H9 (cell line): ENCODE measurements at places on chromosomes 5 and 9. TPM values are rescaled to one million over a fixed set of nuclear protein-coding genes. Genes with fewer than 3 reads are reported as not detected.

DNA sequence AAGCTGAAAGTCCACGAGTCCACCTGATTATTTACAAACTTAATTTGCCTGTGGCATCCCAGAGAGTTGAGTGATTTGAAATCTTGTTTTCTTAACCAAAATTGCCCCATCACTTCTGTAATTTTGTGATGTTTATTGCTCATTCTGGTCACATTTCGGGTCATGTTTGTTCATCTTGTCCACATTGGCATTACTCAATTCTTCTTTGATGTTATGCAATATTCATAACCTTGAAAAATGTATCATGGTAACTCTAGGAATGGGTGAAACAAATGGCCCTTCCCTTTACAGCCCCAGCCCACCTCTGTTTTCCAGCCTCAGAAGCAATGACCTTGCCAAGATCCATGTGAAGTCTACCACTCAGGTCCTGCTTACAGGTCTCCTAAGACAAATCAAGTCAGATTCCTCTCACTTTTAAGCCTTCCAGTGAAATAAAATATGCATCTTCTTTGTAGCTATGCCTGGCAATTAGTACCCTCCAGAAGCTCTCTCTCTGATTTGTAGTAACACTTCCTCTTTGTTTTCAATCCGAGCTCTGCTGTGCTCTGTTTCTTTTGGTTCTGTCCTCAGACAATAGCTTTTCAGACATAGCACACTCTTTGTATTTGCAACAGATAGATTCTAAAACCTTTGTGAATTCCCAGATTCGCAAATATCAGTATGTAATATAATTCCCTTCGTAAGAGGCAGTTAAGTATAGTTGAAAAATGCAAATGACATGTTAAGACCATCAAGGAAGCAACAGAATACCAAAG is 330.3 kb upstream of the IRX1 start:
- DNase-seq = no peak

- no peak for DNase-seq
These were observed 15.3 kb downstream of the MAP1B start for GRCh38 chr5:72122602-72123001.

DNA sequence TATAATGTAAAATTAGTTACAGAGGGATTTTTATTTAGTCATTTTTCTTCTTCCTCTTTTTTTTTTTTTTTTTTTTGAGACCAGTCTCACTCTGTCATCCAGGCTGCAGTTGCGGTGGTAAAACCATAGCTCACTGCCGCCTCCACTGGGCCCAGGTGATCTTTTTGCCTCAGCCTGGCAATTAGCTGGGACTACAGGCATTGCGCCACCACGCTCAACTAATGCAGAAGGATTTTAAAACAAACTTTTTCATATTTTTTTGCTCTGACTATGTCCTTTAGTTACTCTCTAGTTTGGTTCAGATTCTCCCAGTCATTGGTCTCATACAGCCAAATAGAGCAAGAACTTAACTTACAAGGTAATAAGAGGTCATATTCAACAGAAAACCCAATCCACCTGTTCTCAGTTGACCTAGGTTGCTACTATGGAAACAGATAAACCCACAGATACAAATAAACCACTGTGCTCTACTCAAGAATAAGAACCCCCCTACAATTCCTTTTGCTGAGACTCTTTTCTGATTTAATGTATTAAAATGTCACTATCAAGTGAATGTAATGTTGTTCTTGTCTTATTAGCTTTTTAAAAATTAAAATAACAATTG is 50.1 kb upstream of the TTC39B start:
- peak; percentile 71 for DNase-seq

- no peak for DNase-seq
These were observed 608.0 kb downstream of the BRINP1 start for GRCh38 chr9:118761016-118761790.

GRCh38 chr9:20728493-20729220 is 44.6 kb downstream of the FOCAD start:
- no peak for DNase-seq

- DNase-seq = no peak
These were observed 54.5 kb downstream of the DCP2 start for GRCh38 chr5:113031104-113031503.

- no peak for DNase-seq
These were observed 991.5 kb upstream of the TYRP1 start for GRCh38 chr9:11701706-11702105.

DNA sequence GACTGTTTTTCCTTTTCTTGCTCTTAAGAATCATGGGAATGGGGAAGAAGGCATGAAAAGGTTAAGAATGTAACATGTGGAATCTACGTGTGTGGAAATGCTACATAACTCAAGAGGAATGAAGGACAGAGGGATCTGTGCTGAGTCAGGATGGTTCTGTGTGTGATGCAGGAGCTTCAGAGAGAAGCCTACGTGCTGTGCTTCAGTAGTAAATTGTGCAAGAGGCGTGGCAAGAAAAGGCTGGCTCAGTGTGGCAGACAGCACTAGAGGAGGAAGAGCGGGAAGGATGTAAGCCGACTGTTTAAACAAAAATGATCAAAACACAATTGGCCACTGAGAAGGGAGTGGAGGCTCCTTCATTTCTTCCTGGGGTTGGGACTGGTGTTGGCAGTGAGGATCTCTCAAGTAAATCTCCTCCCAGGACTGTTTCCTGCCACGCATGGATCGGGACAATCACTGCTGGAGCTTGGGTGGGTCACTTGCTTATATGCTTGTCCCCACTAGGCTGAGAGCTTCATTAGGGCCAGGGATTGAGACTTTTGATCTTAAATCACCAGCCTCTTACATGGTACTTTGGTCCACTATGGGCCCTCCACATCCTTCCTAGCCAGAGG is 59.4 kb upstream of the BASP1 start:
- no peak for DNase-seq

GRCh38 chr5:145996135-145996534 is 59.8 kb downstream of the SH3RF2 start:
- DNase-seq = no peak

DNA sequence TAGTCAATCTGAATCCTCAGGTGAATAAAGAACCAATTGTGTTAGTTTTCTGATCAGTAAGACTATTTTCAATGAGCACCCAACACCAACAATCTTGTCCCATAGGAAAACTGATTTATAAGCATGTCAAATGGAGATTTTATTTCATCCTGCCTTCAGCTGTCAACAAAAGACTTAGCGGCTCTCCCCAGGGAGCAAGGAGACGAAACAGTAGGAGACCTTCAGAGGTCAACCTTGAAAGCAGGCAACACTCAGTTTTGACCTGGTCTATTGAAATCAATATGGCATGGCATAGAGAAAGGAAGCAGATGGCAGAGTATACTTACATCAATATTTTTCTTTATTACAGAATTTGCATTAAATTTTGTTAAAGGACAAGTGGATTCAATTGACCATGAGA is 34.1 kb downstream of the ZNF622 start:
- DNase-seq = no peak

- DNase-seq = no peak
These were observed 22.7 kb downstream of the DPYSL3 start for GRCh38 chr5:147487031-147487750.

DNA sequence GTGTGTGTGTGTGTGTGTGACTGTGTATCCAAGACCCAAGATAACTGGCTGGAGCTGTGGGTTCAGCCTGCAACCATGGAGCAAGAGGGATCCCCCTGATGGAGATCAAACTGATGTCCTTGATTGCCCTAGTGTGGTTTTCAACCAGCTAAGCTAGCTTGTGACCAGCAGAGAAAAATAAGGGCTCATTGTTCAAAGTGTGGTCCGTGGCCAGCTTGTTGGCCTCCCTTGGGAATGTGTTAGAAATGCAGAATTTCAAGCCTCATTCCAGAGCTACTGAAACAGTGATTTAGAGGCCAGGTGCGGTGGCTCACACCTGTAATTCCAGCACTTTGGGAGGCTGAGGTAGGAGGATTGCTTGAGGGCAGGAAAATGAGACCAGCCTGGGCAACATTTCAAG is 79.9 kb downstream of the ACER2 start:
- DNase-seq = no peak

DNA sequence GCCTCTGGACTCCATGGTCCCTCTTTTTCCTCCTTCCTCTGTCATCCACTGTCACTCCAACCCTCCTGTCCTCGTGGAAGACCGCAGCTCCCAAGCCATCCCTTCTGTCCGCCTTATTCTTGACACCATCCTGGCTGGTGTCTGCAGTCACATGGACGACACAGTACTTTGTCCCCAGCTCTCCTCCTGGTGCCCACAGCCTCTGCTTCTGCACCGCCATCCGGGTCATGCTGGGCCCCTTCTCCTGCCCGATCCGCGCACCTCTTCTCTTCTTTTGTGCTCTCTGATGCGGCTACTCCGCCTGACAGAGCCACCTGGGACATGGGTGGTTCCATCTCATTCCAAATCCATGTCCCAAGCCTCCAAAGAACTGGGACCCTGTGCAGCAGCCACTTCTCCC is 22.5 kb downstream of the ROPN1L start:
- DNase-seq = no peak

- DNase-seq = no peak
These were observed 101.2 kb upstream of the GDNF start for GRCh38 chr5:37940931-37941623.

GRCh38 chr9:4106760-4107143 is 193.1 kb downstream of the GLIS3 start:
- DNase-seq = no peak

GRCh38 chr5:66958201-66958979 is 238.2 kb downstream of the CD180 start:
- DNase-seq = no peak

DNA sequence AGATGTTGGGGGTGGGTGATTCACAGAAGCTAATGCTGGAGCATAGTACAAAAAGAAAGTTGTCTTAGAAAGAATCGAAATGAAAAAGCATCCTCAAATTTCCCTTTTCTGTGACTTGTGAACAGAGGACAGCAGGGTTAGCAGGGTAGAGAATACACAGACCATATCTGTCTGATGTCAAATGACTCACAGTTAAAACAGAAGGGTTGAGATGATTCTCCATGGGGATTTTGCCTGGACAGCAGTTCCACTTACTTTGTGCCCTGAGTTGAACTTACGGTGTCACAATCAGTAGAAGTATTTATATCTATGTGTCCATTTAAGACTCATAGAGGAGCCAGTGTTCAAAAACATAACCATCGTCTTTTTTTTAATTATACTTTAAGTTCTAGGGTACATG is 801.6 kb downstream of the KCTD16 start:
- no peak for DNase-seq

GRCh38 chr5:140041492-140042392 is 1.4 kb downstream of the NRG2 start:
- peak; percentile 55 for DNase-seq

DNA sequence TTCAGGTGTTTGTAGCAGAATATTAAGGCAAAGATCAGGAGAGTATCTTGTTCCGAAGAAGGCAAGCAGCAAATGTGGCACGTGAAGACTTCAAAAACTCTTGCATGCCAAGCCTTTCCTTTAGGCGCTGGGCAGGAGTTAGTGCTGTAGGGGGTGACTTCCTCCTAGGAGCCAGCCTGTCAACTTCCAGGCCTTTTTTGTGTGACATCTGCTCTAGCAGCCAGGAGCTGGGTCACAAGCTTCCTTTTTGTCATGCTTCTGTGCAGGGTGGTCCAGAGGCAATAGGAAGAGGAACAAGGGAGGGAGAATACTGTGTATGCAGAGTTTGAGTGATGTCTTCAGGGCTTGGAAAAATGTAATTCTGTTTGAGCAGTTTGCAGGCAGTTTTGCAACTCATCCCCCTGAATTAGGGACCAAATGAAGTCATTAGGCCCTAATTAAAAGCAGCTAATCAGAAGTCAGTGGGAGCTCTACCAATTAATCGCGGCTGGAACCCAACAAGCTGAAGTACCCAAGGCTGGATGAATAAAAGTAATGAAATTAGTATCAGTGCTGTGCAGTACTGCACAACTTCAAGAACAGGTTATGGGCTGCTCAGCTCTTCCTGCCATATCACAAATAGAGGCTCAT is 53.5 kb downstream of the TLR4 start:
- DNase-seq = no peak

DNA sequence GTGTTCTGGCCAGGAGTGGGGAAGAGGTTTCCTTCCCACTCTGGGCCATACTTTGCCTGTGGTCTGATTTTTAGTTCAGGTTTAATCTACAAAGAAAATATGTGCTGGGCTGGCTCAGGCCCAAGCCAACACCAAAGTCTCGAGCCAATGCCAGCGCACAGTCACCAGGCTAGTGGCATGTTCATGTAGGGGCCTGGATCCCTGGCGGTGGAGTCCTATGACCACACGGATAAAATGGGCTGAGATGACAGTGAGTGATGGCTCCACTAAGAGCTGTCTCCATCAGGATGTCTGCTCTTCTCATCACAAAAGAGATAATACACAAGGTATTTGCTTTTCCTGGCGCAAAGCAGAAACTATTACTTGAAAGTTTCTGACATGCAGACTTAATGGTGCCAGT is 92.9 kb upstream of the PTPN3 start:
- no peak for DNase-seq

GRCh38 chr5:65461490-65461889 is 20.2 kb downstream of the ADAMTS6 start:
- no peak for DNase-seq

- DNase-seq = no peak
These were observed 145.3 kb upstream of the RASEF start for GRCh38 chr9:83208065-83208850.

GRCh38 chr9:131418143-131419025 is 24.5 kb downstream of the PRRC2B start:
- DNase-seq = peak; percentile 56

DNA sequence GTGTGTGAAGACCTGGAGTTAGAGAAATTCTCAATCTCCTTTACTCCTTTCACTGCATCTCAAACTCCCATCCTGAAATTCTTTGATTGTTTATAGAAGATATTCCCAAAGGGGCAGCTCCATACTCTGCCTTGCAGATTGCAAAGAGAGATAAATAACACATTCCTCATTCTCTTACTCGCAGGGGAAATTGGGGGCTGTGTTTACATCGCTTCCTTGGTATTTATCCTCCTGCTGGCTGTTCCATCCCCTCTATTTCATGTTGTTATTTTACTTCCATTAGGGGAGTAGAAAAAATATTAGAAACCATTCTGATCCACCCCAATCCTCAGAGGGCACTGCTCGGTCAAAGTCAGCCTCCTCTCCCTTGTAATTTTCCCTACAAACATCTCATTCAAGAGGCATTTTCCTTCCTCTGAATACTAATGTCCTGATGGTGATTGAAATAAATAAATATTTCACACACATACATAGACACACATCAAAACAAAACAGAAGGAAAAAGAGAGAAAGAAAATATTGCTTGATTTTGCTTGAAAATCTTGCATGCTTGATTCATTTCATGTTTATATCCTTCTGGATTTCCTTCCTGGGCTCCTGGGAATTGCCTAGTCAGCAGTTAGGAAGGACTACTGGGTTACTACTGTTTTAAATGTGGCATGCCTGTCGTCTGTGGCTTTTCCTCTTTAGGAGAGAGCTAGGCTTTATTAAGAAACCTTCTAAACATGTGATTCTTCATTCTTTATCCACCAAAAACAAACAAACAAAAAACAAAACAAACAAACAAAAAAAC is 420.1 kb upstream of the PAPPA start:
- no peak for DNase-seq

SPATA31D3 gene
- not detected in 2 replicates for total RNA-seq

FOXD4 gene
- 0.20 and 0.22 TPM in 2 replicates for total RNA-seq

GLRA1 gene
- total RNA-seq = not detected in 2 replicates

SLC25A2 gene
- total RNA-seq = not detected in 2 replicates

INSL6 gene
- not detected in 2 replicates for total RNA-seq

GPR151 gene
- not detected in 2 replicates for total RNA-seq

RIMOC1 gene
- total RNA-seq = 42.7 and 43.3 TPM in 2 replicates

SURF1 gene
- 43.3 and 46.8 TPM in 2 replicates for total RNA-seq

ACOT12 gene
- not detected in 2 replicates for total RNA-seq

MRNIP gene
- 30.4 and 31.1 TPM in 2 replicates for total RNA-seq

SPATA6L gene
- 0.75 and 0.87 TPM in 2 replicates for total RNA-seq

SPINK6 gene
- total RNA-seq = not detected in 2 replicates

TNFSF8 gene
- not detected in 2 replicates for total RNA-seq

ARHGAP26 gene
- total RNA-seq = 13.8 and 15.2 TPM in 2 replicates

ARHGEF37 gene
- 0.39 and 0.42 TPM in 2 replicates for total RNA-seq

RAI14 gene
- 118 and 127 TPM in 2 replicates for total RNA-seq

PCDHGA9 gene
- total RNA-seq = 0.83 and 1.3 TPM in 2 replicates
